GM03348 (cell line): ENCODE measurements at places on chromosomes 6 and 20.

GRCh38 chr20:40990542-40991120 lies 38.0 kb upstream of the TOP1 start:
- peak; percentile 93 for DNase-seq

DNA sequence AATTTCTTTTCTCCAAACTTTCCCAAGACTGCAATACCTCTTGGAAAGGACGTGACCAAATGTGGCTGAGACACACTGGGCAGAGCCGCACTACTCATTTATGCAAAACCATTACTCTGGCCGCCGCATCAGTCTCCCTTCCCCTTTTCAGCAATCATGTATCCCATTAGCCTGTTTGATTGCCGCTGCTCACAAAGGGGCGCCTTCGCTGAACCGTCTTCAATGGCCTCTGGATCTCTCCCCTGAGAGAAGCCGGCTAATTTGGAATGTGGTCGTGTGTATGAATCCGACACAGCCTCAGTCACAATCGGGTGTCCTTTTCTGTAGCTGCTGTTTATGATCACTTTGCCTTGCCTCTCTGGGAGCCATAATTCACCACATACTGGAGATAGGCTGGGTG lies 361.1 kb downstream of the ZFAND3 start:
- DNase-seq, result no peak

GRCh38 chr6:119428633-119429032 lies 79.1 kb upstream of the MAN1A1 start:
- no peak for DNase-seq

DNA sequence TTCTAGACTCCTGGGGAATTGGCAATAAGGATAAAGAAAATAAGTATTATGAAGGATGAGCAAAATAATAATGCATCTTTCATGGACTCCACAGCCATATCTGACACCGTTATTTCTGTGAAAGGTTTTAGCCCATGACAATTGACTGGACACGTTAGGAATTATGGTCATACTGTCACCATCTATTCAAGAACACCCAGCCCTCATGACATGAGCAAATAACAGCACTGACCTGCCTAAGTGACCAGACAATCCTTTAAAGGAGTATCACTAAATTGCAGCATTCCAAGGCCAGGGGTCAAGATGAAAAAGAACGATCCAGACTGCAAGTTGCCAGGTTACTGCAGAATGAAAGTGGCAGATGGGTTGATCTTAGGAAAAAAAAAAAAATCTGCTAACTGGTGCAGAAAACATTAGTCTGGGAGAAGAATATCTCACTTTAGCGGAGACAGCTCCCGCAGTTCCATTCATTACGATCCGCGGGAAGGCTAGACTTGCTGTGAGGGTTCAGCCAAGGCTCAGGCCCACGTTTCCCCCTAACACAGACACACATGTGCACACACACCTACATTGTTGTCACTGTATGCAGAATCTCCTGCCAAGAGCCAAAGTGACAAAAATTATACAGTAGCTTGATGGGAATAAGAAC lies 237.7 kb upstream of the AGPAT4 start:
- no peak for DNase-seq

DNA sequence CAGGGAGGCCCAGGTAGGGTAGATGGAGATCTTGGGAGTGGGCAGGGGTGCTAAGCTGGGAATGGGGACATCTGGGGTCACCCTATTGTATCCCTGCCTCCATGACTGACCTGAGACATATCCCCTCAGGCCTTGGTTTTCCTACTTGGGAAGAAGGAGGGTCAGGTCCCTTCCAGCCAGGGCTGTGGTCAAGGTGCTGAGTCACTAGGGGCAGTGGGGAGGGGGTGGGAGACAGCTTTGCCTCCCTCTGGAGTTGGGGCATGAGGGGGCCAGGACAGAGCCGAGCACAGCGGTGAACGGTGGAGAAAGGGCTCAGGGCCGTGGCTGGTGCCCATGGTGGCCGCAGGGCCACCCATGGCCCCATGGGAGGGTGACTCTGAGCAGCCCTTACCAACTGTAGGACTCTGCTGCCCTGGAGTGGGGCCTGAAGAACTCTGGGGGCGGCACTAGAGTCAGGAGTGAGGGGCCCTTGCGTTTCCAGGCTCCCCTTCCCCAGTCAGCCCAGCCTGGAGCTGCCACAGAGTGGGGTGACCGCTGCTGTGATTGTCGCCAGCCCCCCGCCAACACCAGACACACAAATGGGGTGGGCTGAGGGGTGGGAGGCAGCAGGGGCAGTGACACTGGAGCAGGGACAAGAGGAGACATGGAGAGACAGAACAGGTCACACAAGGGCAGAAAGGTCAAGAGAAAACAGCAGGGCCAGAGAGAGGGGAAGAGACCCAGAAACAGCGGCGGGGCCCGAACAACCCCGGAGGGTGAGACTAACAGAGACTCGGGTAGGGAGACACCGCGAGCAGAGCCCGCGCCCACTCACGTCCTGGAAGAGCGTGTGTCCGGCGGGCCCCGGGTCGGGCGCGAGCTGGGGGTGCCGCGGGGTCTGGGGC lies 576 bp downstream of the NECAB3 start:
- peak; percentile 22 for DNase-seq
